Stimulated activated CD4-positive, alpha-beta T cell treated with anti-CD3 and anti-CD28 coated beads, TNF-alpha, amount 100 ng/mL, for 24 hours (primary cell): ENCODE measurements at places on chromosomes 5 and 9.

DNA sequence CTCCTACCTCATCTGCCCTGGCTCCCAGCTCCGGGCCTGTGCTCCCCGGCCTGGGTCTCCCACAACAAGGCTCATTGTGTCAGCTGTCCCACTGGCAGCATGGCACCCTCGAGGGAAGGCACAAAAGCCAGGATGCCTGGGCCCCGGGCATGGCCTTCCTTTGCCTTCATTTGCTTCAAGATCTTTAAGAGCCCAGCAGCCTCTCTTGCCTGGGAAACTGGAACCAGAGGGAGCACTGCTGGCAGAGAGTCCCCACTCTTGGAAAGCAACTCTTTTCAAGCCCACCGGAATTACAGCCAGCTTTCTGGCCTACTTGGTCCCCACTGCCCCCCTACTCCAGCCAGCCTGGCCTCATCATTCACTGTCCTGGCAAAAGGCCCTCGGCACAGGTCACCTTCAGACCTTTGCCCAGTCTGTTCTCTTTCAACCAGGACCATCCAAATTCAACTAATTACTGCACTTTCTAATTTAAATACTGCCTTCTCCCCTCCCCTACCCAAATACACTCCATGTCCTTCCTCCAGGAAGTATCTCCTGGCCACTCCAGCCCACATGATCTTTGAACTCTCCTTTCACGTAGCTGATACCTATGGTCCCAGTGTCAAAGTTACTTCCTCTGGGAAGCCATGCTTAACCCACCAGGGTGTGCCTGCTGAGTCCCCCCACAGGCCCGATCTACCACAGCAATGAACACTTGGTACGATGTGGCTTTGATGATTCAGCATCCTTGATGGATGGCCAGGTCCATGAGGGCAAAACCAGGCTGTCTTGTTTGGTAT, 8.9 kb downstream of the ZER1 start:
- DNase-seq = no peak

- no peak for DNase-seq
Observed at GRCh38 chr9:121560921-121561320, 61.3 kb upstream of the GGTA1 start.

GRCh38 chr5:170491479-170491878, 12.3 kb upstream of the KCNIP1 start:
- no peak for DNase-seq

DNA sequence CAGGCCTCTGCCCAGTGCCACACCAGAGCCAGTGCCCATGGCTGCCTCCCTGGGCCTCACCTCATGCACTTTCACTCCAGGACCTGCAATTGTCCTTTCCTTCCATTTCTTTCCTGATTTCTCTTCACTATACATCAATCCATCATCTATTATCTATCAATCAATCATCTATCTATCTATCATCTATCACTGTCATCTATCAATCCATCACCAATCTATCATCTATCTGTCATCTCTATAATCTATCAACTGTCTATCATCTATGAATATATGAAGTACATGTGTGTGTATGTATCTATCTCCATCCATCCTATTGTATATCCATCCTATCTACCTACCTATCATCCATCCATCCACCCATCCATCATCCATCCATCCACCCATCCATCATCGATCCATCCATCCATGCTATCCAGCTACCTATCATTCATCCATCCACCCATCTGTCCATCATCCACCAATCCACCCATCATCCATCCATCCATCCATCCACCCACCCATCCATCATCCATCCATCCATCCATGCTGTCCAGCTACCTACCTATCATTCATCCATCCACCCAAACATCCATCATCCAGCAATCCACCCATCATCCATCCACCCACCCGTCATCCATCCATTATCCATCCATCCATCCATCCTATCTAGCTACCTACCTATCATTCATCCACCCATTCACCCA, 26.9 kb downstream of the SLC6A3 start:
- DNase-seq = no peak

DNA sequence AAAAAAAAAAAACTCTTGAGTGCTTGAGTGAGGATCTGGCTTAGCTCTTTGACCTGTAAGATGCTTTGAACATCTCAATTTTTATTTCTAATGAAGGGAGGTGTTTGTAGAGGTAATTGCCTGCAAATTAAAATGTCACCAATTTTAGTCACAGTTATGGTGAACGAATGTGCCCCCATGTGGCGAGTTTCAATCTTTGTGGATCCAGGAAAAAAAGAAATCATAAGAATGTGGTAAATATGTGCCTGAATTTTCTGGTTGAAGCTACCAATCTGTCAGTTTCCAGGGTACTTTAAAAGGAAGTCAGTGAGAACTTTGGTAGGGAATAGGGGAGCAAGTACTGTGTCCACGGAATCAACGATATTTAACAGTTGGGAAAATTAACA, 1772.4 kb upstream of the CDH9 start:
- no peak for DNase-seq

- no peak for DNase-seq
Observed at GRCh38 chr9:80867731-80868130, 821.6 kb downstream of the TLE1 start.

DNA sequence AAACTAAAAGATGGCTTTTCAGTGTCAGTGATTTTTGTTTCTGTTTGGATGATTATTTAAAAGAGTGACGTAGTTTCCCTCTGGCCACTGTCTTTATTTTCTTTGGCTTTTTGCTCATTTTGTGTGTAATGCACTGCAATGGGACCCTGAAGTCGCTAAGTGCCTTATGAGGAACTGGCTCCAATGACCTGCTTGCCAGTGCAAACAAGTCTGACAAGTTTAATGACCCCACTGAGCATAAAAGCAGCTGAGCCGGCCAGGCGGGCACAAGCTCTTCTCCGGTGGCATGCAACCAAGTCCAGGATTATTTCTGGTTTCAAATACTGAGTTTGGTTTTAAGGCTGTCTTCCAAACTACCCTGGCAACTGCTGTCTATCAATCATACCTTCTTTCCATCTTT, 15.6 kb upstream of the GNA14 start:
- no peak for DNase-seq

DNA sequence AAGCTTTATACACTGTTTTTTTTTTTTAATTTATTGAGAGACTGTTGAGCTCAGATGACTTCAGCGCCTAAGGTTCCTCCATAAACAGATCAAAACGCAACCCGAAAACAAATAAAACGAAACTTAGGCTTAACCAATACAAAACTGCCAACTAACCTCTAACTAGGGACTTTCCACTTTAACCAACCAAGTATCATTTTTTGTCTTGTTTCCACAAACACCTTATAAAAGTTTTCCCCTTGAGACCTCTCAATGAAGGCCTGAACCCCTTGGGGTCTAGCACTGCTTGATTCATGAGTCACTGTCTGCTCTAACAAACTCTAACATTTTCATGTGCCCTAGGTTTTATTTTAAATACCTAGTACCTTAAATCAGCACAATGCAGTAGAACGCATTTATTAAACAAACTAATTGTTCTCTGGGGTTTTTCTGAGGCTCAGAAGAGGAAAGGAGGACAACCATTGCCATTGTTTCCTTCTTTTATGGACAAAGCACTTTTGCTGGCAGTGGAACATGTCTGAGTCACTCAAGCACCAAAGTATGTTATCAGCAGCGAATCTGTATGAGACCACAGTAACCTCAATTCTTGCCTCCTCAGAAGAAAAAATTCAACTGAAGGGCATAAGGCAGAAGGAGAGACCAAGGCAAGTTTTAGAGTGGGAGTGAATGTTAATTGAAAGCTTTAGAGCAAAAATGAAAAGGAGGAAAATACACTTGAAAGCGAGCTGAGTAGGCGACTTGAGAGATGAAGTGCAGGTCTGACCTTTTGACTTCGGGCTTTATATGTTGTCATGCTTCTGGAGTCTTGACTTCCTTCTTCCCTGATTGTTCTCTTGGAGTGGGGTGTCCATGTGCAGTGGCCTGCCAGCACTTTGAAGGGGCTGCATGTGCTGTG, 97.7 kb upstream of the HCN1 start:
- DNase-seq = no peak

DNA sequence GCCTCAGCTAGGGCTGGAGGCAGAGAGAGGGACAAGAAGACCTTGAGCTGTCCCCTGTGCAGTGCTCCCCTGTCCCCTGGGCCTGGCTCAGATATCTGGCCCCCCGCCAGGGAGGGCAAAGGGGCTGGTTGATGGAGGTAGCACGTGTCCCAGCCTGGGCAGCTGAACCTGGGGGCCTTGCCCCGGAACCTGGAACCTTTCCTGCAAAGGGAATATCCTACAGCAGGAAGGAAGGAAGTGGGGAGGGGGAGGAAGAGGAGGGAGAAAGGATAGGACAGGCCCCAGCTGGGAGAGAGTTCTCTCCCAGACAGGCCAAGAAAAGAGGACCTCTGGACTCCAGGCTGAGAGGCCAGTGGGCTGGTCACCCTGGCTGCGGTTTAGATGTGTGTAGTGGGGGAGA, 27.6 kb upstream of the PSD2 start:
- DNase-seq = no peak

GRCh38 chr9:7478646-7479045, 320.9 kb downstream of the DMAC1 start:
- no peak for DNase-seq

DNA sequence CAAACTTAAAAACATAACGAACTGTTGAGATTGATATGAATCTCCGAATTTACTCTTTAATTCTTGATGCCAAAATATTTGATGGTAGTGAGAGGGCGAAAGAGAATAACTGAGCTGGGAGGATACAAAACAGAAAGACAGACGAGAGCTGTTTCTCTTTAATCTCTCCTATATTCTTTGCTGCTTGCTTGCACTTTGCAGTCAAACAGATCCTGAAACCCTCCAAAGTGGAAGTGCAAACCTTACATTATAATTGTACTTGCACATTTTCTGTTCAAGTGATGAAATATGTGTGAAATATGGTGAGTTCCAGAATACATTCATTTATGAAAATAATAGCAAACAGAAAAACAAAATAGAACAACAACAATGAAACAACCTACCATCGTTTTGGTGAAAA, 63.8 kb downstream of the PAM start:
- DNase-seq = no peak

DNA sequence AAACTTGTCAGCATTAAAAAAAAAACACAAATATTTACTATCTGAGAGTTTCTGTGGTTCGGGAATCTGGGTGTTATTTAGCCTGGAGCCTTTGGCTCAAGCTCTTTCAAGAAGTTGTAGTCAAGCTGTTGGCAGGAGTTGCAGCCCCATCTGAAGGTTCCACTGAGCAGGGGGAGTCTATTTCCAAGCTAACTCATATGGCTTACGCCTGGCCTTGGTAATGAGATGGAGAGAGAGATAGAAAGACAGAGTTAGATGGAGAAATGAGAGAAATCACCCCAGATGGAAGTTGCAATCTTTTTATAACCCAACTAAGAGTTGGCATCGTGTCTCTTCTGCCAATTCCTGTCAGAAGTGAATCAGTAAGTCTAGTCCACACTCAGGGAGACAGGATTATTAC, 1075.2 kb upstream of the SEMA6A start:
- DNase-seq = no peak

- DNase-seq = peak; percentile 85
Observed at GRCh38 chr9:129626079-129626624, at the start of gene NTMT1. NTMT1 (plus strand) TSS chr9:129626163; CDS start chr9:129632704, 6,541 bp downstream.

GRCh38 chr5:150341331-150341730, 16.2 kb upstream of the TCOF1 start:
- no peak for DNase-seq

DNA sequence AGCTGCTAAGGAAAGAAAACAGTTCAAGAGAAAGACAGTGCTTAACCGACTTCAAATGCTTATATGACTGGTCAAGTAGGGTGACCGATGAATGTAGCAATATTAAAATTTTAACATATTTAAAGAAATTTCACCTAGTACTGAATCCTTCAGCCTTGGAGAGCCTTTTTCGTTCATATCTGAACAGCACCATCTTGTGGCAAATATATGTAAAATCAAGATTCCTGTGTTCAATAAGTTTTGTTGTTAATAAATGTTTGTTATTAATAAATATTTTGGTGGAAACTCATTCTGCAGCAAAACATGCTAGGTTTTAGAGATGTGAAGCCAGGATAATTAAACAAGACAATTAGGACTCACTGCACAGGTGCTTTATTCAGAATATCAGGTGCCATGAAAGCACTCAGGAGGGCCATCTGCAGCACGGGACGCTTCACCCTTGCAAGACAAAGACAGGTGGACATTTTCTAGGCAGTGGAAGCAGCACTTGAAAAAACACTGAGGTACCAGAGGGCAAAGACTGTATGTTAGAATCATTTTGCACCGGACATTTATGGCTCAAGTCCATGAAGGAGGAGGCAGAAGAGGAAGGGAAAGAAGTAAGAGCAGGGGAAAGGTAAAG, 15.6 kb downstream of the TICAM2 start:
- no peak for DNase-seq

DNA sequence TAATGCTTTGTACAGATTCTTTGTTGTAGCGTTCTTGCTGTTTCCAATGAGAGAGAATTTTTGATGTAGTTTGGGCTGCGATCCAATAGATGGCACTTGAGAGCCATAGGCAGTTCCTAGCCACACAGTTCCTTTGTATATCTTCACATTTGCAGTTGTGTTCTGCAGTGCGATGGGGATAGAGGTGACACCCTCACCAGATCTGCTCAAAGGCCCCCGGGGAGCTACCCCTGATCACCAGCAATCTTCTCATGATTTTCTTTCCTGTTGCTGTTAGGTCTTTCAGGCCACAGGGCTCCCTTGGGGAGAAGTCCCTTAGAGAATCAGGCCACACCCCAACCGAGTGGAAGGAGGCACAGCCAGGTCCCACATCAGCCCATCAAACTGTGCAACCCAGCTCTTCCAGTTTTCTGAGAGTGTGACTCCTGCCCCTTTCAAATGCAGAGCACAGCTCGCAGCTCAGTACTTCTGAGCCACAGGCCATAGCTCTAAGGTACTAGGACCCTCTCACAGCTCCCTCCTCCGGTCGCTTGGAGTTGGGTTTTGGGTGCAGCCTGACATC, 353.7 kb downstream of the SLCO4C1 start:
- no peak for DNase-seq

- no peak for DNase-seq
Observed at GRCh38 chr9:6552033-6552432, 93.5 kb downstream of the GLDC start.

- no peak for DNase-seq
Observed at GRCh38 chr9:121741228-121741918, 89.9 kb downstream of the DAB2IP start.

DNA sequence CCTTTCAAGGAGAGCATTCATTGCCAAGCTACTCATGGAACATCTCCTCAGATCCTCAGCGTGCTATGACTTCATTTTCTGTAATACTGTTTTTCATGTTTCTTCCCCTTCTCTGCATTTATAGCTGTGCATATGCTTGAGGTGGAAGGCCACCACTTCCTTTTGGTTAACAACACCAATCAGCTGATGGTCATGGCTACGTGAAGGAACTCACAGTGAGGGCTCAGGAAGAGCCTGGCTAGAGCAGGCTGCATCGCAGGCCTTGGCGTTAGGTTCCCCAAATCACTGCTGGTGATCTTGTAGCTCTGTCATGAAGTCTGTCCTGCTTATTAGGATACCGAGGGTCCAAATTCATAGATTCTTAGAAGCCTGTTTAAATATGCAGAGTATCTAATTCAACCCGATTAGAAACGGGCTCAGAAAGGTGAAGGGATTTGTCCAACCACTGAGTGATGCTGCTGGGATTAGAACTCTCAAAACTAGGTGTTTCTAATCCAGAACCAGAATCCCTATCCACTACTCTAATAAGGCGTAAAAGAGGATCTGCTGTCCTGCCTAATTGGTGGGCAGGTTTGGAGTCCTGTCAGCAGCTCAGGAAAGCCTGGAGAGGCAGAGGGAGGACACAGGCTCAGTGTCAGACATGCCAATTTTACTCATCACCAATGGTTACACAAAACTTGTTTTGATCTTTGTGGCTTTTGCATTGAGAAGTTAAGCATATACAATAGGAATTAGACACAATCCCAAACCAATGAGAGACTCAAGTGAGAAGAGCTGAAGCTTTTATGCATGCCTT, 7.5 kb downstream of the SYK start:
- no peak for DNase-seq
